Nucleus accumbens (tissue), 56 donors: ENCODE measurements at places on chromosomes 3 and 15.

DNA sequence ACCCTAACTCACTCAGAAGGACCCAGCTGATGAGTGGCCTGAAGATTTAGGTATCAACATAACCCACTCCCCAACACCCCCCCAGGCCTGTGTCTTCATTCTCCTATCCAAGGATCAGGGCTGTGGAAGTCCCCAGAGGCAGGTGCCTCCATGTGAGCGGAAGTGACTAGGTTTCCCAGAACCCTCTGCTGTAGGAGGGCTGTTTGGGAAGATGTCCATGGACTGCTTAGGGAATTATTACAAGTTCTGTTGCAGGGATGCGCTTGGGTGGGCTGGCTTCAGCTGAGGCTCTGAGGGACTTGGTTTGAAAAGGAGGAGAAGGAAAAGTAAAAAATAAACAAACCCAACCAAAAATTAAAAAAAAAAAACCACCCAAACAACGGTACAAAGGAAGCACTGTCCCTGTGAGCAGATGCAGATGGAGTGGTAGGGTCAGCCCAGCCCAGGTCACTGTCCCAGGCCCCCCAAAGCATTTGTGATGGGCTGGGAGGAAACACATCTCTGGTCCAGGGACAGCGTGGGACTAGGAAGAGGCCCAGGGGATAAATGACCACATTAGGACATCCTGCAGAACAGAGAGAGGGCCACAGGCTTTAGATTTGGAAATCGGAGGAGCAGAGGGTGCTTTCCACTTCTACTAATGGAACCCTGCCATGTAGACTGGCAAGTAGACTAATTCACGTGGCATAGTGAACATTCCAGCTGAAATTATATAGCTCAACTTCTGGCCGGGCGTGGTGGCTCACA is 12.2 kb upstream of the APOD start:
- no peak for DNase-seq

DNA sequence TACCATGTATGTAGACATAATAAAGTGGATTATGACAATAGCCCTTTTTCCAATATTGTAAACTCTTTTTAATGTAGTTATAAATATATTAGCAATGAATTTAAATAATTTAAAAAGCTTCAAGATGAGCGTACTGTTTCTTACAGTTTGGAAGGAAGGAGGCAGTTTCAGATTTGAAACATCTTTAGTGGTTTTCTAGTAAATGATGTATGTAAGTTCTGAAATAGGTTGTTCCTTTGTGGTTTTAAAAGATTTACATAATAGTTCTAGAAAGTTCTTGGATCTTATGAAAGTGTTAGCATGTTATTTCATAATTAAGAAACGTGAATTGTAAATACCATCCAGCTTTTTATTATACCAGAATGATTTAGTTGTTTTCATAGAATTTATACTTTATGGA is 16.0 kb downstream of the DNAJC19 start:
- no peak for DNase-seq

- DNase-seq = no peak
Measured at GRCh38 chr3:36372534-36372935, 7.8 kb upstream of the STAC start.

- no peak for DNase-seq
Measured at GRCh38 chr15:60589728-60590127, 110.8 kb upstream of the ICE2 start.

DNA sequence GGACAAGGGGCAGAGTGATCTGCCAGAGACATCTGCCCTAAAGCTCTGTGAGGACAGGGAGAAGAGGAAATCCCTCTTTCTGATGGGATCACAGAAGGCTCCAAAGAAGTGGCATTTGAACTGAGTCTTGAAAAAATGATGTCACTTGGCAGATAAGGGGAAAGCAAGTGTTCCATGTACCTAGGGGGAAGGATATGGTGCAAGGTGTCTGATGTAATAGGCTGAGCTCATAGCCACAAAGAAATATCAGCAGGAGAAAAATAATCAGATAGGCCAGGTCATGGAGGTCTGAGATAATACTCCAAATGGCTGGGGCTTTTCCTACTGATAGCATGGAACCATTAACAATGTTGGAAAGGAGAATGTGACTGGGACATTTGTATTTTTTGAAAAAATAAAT is 468.4 kb upstream of the MDFIC2 start:
- DNase-seq = no peak

GRCh38 chr15:70027518-70027917 is 70.2 kb downstream of the TLE3 start:
- DNase-seq = no peak

DNA sequence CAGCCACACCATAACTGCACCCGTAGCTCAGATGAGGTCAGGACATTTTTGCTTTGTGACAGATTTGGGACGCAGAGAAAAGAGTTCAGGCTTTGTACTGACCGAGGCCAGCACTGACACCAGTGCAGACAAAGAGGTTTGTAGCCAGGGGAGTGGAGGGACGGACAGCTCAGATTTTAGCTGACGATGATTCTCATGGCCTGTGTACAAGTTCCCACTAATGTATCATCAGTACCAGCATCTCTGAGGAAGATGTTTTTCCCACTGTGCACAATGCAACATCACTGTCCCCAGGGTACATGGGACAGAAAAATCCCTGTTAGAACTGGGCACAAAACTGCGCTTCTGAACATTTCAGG is 112.7 kb downstream of the SLCO3A1 start:
- no peak for DNase-seq
